Stimulated activated CD4-positive, alpha-beta T cell treated with anti-CD3 and anti-CD28 coated beads, TNF-alpha, amount 100 ng/mL, for 4 hours (primary cell): ENCODE measurements at places on chromosomes 2 and 18.

DNA sequence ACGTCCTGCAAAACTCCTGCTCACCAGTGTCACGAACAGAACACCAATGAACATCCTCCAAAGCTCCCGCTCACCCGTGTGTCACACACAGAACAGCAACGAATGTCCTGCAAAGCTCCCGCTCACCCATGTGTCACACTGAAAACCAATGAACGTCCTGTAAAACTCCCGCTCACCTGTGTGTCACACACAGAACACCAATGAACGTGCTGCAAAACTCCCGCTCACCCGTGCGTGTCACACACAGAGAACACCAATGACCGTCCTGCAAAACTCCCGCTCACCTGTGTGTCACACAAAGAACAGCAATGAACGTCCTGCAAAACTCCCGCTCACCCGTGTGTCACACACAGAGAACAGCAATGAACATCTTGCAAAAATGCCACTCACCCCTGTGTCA, 20.5 kb upstream of the FAM110C start:
- DNase-seq = no peak

DNA sequence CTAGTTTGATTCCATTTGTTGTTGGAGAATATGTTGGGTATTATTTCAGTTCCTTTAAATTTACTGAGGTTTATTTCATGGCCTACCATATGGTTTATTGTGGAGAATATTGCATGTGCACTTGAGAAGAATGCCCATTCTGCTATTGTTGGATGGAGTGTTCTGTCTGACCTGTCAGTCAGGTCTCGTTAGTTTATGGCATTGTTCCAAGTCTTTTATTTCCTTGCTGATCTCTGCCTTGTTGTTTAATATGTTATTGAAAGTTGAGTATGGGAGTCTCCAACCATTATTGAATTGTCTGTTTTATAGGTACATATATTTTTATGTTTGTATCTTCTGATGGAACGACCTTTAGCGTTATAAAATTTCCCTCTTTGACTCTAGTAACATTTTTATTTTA, 86.3 kb downstream of the PTPN4 start:
- no peak for DNase-seq

- no peak for DNase-seq
Observed at GRCh38 chr2:32960238-32960637, 13.5 kb downstream of the LTBP1 start.

GRCh38 chr2:221477714-221478484, 94.2 kb downstream of the EPHA4 start:
- DNase-seq = no peak

DNA sequence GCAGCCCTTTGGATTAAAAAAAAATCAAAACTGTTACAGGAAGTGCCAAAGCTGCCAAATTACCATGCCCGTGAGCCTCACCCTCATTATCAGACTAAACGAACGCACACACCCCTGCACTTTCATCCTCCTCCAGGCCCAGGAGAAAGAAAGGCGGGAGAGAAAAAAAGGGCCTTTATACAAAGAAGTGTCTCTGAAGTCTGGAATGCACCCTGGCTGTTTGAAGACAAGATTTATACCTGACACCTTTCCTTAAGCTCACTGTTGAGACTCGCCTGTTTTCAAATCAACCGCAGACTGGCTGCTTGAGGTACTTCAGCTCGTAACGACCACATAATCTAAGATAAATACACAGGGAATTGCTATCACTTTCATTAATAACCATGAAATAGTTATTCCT, 31.0 kb downstream of the EDAR start:
- DNase-seq = no peak

DNA sequence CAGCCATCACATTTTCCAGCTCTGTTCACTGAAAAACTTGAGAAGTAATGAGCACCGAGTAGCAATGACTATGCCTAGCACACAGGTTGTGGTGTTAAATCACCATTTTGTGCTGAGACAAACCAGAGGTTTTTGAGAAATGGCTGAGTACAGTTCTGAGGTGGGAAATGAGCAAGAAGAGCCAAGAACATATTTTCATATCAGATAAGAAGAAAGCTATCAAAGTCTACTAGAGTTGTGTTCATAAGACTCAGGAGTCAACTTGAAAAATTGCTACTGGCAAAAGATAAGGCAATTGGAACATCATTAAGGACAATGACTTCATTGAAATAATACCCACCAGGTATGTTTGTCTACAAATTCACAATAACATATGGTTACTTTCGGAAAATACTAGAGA, 108.1 kb downstream of the RIT2 start:
- DNase-seq = no peak

- DNase-seq = no peak
Observed at GRCh38 chr2:181240844-181241243, 216.3 kb upstream of the ITGA4 start.

- DNase-seq = no peak
Observed at GRCh38 chr2:74221604-74222299, 23.3 kb downstream of the MTHFD2 start.

- DNase-seq = no peak
Observed at GRCh38 chr2:133532919-133533318, 35.3 kb downstream of the NCKAP5 start.

DNA sequence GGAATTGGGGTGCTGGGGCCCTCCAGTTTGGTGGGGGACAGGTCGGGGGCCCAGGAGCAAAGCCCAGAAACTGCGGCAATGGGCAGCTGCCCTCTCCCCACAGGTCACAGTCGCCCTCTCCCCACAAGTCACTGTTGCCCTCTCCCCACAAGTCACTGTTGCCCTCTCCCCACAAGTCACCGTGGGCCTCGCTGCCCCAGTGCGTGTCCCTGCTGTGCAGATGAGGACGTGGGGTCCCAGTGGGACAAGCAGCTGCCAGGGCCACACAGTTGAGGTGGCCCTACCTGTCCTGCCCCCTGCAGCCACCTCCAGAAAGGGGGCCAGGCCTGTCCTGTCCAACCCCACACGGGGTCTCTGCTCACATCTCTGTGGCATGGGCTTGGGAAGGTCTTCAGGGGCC, 13.0 kb upstream of the AGXT start:
- DNase-seq = no peak

- peak; percentile 7 for DNase-seq
Observed at GRCh38 chr2:42492691-42493467, 903 bp downstream of the KCNG3 start.

- no peak for DNase-seq
Observed at GRCh38 chr18:31773774-31774476, 13.2 kb upstream of the SLC25A52 start.

GRCh38 chr18:36638224-36638623, 190.6 kb downstream of the TPGS2 start:
- no peak for DNase-seq

DNA sequence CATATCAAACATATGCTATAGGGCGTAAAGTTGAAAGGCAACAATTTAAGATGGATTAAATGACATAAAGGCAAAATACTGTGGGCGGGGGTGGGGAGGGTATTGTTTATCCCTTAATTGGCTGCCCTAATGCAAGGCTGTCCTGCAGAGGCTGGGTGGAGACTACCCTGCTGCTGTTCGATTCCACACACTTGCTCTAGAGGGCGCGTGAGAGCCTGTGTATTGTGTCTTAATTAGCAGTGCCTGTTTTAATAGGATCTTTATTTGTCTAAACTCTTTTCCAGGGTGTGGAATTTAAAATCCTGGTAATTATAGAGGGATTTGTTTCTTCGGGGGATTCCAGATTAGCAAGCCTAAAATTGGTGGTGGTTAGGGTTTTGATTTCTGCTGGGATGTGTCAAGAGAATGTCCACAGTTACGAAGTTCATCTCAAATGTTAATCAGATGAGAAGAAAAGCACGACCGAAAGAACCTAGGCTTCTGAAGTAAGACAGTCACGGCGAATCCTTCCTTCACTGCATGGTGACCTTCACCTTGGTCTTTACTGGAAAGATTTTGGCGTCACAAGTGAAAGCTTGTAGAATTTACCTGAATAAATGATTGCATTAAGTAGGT, 103.5 kb upstream of the MAP3K20 start:
- no peak for DNase-seq

GRCh38 chr2:172775319-172775718, 39.7 kb downstream of the RAPGEF4 start:
- no peak for DNase-seq

DNA sequence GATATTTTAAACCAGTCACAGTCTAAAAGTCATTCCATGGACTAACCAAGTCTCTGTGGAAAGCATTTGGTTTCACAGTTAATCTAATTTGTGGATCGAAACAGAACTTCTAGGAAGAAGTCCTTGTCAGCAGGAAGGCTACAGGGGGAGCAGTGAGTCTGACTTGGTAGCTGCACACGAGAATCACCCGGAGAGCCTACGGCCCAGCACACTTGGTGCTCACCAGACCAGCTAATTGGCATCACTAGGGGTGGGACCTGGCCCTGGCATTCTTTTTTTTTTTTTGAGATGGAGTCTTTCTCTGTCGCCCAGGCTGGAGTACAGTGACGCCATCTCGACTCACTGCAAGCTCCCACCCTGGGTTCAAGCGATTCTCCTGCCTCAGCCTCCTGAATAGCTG, 97.7 kb downstream of the ZNF532 start:
- DNase-seq = no peak

DNA sequence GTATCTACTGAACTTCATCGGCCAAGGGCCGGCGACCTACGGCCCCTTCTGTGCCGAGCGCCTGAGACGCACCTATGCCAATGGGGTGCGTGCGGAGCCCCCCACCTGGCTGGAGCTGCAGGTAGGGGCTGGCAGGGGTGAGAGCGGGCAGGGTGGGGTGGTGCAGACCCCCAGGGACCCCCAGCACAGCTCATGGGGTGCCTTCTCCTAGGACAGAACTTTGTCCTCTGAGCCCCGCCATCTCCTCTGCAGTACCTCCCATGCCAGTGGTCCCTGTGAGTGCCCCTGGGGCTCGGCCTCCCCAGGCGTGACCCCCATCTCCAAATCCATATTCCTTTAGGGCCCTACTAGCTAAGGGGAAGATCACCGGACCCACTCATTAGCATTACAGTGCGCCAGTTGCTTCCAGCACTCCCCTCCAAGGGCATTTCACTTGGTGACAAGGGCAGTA, 23.9 kb upstream of the GPR17 start:
- no peak for DNase-seq

DNA sequence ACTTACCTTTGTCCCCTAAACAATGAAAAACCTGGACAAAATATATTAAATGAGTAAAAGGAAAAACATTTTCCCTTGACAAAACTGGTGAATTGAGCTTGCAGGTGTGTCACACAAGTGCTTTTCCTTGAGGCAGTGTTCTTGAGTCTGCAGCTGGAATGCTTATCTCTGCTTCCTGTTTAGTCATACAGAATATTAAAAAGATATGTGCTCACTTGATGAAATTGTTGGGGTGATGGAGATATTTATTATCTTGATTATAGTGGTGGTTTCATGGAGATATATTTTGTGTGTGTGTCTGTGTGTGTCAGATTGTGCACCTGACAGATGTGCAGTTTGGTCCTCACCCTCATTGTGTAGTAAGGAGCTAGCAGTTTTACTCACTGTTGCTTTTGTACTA, 3.3 kb downstream of the TAF1B start:
- DNase-seq = no peak

DNA sequence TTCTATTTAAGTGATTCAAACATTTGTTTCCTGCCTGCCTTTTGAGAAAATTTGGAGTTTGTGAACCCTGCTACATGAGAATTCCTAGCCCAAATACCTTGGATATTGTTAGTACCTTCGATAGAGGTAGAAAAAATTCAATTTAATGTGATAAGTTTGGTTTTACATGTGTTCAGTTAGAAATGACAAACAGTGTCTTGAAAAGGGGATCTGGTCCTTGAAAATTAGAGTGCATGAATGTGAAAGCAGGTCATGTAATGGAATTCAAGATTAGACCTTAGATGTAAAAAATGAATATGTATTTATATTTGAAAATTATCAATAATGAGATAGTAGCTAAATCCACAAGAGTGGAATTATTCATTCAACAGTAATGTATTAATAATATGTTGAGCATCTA, 70.5 kb downstream of the PIK3C3 start:
- no peak for DNase-seq

DNA sequence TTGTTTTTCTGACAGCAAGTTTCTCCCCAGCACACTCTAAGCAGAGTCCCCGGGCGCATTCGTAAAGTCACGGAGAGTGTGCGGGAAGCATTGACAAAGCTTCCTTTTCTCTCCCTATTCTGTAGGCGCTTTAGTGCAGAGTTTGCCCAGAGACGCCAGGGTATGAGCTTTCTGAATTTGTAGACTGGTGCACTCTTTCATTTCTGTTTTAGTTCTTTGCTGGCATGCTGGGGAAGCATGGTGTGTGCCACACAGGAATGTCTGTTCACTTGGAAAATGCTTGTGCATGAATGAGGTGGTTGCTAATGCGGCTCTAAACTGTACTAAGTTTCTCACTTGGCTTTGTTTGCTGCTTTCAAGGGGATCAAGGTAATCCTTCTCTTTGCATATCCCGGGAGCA, 102.6 kb downstream of the RTN4 start:
- no peak for DNase-seq

- DNase-seq = no peak
Observed at GRCh38 chr2:110657724-110658305, 20.0 kb downstream of the BUB1 start.

DNA sequence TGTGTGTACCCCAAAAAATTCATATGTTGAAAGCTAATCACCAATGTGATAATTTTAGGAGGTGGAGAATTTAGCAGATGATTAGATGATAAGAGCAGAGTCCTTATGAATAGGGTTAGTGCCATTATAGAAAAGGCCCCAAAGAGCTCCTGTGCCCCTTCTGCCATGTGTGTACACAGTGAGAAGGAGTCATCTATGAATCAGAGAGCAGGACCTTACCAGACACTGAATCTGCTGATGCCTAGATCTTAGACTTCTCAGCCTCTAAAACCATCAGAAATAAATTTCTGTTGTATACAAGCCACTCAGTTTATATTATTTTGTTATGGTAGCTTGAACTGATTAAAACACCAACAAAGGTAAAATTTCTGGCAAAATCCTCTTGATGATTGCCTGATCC, 560.0 kb upstream of the CDH2 start:
- no peak for DNase-seq

DNA sequence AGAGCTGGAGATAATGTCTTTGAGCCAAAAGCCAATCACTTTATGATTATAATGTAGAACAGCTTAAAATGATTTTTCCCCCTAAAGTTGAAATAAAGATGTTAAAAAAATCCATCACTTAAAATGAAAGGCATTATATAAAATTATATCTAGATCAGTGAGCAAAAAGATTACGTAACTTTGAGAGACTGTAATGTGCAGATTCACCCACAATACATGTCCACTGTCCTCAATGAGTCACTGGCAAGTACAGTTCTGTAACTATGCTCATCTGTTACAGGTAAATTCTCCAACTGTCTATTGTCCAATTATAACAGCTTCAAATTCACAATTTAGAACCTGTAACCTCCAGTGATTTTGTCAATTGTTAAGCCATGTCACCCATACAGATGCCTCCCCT, 19.0 kb downstream of the FAM161A start:
- DNase-seq = no peak

DNA sequence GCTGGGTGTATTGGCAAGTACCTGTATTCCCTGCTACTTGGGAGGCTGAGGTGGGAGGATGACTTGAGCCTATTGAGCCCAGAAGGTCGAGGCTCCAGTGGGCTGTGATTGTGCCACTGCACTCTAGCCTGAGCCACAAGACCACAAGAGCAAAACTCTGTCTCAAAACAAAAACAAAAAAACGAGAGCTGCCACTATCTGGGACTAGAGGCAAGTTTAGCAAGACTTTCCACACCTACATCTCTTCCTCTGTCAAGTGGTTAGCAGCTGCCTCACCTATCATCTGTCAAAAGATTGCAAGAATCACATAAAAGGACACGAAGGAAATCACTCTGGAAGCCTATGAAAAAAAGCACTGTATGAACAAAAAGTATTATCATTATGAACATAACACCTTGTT, 55.2 kb upstream of the RIOK3 start:
- DNase-seq = no peak
